Thyroid gland (tissue), 4 donors: ENCODE measurements at places on chromosomes 12 and 14.
A peak's percentile ranks its signal among the peaks of the same experiment; 100 is the strongest.

DNA sequence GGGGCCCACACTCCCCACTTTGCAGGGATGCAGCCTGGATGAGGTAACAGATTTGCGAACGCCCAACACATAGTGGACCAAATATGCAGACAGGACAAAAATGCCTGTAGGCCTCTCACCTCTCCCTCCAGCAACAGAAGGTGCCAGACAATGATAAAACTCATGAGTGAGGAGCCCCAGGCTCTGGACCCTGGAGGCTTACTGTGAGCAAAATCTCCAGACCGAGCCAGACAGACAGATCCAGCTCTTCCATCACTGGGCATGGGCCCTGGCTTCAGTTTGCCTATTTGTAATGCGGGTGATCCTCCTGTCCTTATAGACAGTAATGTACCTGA is 42.3 kb downstream of the IRF2BPL start:
- DNase-seq: no peak

- DNase-seq: no peak
Measured at GRCh38 chr14:29075761-29076160, 309.2 kb downstream of the FOXG1 start.

DNA sequence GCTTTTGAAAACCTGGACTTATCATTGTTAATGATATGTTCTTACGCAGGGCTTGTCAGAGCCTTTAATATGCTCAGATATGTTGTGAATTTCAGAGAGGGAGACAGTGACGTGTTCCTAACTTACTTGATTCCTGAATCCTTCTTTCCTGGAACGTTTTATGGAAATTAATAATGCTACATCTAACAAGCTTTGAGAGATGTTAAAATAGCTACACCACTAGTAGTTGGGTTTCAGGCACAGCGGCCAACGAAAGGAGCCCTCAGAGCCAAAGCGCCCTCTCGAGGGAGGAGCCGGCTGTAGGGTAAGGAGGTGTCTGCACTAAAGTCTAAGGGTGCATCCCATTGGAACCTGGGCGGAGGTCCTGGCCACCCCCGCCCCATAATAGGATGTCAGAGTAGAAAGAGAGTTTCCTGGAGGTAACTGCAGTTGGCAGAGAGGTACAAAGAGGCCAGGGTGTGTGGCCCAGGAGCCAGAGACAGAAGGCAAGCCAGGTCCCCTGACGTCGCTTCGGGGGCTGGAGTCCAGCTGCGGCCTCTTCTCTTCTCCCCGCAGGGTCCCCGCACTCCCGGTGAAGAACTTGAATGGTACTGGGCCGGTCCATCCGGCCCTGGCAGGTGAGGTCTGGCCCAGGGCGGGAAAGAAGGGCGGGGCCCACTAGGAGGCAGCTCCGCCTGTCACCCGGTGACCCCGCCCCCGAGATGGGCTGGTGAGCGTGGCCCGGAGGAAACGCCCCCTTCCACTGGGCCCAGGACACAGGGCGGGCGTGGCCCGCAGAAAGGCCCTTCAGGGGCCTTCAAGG is 36.3 kb downstream of the DTX1 start:
- DNase-seq: peak; percentile 83

DNA sequence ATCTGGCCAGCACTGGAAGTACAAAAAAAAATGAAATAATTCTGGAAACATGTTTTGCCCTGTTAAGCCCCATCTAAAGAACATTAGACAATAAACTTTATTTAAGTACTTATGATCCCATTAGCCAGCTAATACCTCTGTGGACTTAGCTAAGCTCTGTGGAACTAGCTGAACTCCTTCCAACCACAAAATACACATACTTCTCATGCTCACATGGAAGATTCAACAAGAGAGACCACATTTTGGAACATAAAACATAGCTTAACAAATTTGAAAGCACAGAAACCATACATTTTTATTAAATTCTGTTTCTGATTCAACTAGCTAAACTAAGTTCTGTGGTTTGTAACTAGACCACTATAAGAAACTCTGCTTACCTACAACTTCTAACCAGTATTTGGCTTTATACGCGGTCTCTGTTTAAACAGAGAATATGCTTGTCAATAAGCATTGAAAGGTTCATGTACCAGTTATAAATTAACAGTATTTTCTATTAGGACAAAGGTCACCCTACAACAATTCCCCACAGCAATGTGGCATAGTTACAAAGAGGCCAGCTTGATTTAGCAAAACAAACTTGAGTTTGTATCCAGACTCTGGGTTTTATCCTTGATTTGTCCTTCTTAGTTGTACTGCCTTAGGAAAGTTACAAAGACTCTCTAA is 300.1 kb downstream of the C12orf50 start:
- no peak for DNase-seq

DNA sequence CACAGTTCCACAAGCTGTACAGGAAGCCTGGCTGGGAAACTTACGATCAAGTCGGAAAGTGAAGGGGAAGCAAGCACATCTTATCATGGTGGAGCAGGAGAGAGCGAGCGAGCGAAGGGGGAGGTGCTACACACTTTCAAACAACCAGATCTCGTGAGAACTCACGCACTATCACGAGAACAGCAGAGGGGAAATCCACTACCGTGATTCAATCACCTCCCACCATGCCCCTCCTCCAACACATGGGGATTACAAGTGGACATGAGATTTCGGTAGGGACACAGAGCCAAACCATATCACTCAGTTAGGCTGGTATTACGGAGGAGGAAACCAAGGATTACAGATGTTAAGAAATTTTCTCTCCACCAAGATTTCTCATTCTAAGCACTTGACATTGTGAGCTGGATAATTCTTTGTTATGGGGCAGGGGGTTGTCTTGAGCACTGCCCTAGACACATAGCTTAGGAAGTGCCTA is 262.0 kb upstream of the G2E3 start:
- DNase-seq: no peak
